ENCODE measurements at places on chromosomes 2 and 18.

DNA sequence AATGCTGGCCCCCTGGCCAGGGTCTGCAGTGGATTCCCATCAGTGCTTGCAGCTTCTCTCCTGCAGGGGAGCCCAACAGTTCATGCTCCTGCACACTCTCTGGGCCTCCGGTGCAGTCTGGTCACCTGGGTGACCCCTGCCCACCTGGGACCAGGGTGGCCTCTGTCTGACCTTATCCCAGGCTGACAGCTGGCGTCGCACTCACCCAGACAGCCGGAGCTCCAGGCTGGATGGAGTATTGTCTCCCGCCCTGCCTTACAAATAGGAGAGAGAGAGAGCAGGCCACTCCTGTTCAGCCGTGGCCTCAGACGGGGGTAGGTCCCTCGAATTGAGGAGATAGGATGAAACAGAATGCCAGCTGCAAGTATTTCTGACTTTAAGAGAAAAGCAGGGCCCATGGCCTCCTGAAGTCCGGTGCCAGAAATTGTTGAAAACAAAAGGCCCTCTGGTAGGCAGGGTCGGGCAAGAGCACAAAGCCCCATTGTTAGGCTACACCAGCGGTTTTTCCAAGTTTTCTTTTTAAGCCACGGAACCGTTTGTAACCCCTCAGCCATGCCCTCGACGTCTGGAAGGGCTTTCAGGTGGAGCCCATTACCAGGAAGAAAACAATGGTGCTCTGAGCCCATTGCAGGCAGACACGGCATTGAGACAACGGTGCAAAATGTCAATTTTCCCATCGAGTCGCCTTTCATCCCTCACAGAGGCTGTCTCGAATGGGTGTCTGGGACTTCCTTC lies 258.4 kb downstream of the BCL11A start:
- H3K36me3 ChIP-seq: no peaks in the 10 kb centered on the region
- no peak overlapping the region for H3K4me3 ChIP-seq
- no peak overlapping the region for H3K27ac ChIP-seq

DNA sequence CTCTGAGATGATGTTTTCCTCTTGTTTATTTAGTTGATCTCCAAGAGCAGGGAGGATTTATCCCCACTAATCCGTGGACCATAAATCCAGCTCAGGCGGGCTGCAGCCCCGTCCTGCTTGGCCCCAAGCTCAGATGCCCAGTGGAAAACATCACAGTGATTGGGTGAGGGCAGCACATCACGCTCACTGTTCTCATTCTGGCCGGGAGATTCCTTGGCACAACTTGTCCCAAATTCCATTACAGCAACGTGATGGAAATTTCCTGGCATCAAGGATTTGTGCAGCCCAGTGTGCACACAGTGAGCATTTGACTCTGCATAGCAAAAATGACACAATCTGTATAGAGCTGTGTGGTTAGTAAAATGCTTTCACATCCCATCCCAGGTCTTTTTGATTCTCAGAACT lies 96.8 kb downstream of the VAPA start:
- no peak overlapping the region for H3K4me3 ChIP-seq
- peaks cover 8% of the 10 kb centered on the region for H3K4me1 ChIP-seq
- peak overlapping the region; percentile 83 for H3K27ac ChIP-seq
- peak; percentile 87 for DNase-seq
- H3K36me3 ChIP-seq: no peaks in the 10 kb centered on the region
- H3K27me3 ChIP-seq: no peaks in the 10 kb centered on the region

DNA sequence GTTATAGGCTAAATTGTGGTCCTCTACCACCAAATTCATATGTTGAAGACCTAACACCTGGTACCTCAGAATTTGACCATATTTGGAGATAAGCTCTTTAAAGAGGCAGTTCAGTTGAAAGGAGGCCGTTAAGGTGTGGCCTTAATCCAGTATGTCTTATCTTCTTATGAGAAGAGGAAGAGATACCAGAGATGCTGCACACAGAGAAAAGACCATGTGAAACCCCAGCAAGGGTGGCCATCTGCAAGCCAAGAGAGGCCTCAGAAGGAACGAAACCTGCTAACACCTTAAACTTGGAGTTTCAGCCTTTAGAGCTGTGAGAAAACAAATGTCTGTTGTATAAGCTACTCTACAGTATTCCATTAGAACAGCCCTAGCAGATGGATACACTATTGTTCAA lies 528.1 kb upstream of the DCC start:
- H3K4me3 ChIP-seq: no peak overlapping the region
- no peaks in the 10 kb centered on the region for H3K27me3 ChIP-seq
- H3K36me3 ChIP-seq: no peaks in the 10 kb centered on the region
- no peak for DNase-seq
- H3K27ac ChIP-seq: no peak overlapping the region

DNA sequence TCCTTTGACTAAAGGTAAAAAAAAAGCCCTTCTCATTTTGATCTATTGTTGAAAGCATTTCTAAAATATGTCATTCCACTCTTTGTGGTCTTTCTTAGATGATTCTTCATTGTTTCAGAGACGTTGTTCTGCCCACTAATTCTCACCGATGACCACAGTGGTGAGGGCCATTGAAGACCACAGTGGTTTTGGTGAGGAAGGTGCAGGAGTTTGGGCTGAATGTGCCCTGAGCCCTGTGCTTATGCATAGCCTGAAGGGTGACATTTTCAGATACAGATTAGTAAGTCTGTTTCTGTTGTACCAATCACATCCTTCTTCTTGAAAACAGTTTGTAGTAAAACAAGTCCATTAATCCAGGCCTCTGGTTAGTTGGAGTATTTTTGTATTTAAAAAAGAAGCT lies 251.3 kb upstream of the ATP5MC3 start:
- H3K4me1 ChIP-seq: no peaks in the 10 kb centered on the region
- H3K27me3 ChIP-seq: no peaks in the 10 kb centered on the region
- no peak for DNase-seq
- no peak overlapping the region for H3K27ac ChIP-seq

- H3K4me1 ChIP-seq: peaks cover 22% of the 10 kb centered on the region
- peak overlapping the region; percentile 73 for H3K27ac ChIP-seq
- no peak for DNase-seq
- no peak overlapping the region for H3K4me3 ChIP-seq
Measured at GRCh38 chr18:13551305-13551603, 175.1 kb downstream of the FAM210A start.

- no peaks in the 10 kb centered on the region for H3K27me3 ChIP-seq
- no peaks in the 10 kb centered on the region for H3K36me3 ChIP-seq
Measured at GRCh38 chr2:38603402-38604290, 918 bp upstream of the HNRNPLL start.

DNA sequence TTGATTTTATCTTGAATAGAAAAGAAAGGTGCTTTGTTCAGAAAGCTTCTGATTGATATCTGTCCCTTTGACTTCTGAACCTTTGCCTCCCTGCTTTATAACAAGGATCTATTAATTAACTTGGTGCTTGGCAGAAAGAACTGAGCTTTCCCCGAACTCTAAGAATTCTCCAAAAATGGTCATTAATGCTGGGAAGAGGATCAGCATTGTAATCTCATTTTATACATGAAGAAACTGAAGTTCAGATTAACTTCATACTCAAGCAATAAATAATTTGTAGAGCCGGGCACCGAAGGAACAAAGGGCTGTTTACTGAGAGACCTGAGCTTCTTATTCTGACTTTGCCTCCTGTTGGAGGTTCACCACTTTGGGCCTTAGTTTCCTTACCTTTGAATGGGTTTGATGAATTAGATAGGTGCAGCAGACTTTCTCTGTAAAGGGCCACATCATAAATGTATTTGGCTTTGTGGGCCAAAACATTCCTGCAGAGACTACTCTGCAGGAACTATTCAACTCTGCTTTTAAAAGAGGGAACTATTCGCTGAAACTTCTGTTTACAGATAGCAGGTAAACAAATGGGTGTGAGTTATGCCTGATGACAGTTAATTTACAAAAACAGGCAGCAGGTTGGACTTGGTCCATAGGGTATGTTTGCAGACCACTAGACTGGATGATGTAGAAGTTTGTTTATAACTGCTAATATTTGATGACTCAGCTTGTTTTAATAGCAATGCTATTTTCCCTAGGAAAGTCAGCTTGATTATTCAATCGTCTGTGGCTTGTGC lies 272.9 kb downstream of the TGIF1 start:
- H3K27ac ChIP-seq: peak overlapping the region; percentile 35
- DNase-seq: no peak
- no peaks in the 10 kb centered on the region for H3K36me3 ChIP-seq
- H3K4me3 ChIP-seq: no peak overlapping the region
- H3K4me1 ChIP-seq: no peaks in the 10 kb centered on the region

GRCh38 chr2:144213797-144214196 lies 306.1 kb downstream of the ZEB2 start:
- H3K27me3 ChIP-seq: no peaks in the 10 kb centered on the region
- no peak for DNase-seq
- no peak overlapping the region for H3K27ac ChIP-seq
- no peaks in the 10 kb centered on the region for H3K36me3 ChIP-seq

- no peaks in the 10 kb centered on the region for H3K4me1 ChIP-seq
- no peak for DNase-seq
- no peak overlapping the region for H3K27ac ChIP-seq
- H3K36me3 ChIP-seq: no peaks in the 10 kb centered on the region
- no peaks in the 10 kb centered on the region for H3K27me3 ChIP-seq
- H3K4me3 ChIP-seq: no peak overlapping the region
Measured at GRCh38 chr2:150955231-150955630, 306.4 kb downstream of the RBM43 start.

Data from uterus (tissue), 4 donors.